ENCODE measurements at places on chromosomes 2 and 18.

GRCh38 chr2:74502720-74503505 lies 3.5 kb upstream of the LBX2 start:
- peak; percentile 64 for DNase-seq

DNA sequence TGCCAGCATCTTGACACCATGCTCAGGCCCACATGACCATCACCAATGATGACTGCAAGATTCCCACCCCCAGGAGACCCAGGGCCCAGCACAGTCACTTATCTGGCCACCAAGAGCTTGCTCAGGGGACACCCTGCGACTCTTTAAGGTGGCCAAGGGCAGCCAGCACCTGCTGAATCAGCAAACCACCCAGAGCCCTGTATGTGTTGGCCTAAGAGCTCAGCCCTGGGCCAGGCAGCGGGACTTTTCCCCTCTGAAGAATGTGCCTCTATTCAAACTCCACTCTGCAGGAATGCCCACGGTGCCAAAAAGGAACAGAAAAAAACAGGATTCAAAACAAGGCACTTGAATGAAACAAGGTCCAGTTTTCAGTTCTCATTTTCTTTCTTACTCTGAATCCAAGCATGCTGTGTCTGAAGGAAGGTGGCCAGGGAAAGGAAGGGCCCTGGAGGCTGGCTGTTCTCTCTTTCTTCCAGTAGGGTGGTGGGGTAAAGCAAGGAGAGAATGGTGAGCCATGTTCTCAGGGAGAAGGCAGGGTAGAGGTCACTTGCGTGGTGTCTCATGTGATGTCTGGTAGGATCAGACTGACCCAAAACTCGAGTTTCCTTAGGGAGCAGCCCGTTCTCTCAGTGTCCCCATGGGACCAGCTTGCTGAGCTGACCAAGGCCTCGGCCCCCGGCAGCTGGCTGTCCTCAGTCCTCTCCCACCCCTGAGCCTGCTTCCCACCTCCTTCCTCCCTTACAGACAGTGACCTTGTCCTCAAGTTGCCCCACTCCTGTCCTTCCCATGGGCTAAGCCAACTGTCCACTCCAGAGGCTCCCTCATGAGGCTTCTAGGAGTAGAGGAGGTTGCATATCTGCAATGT lies 150.0 kb downstream of the RNF152 start:
- DNase-seq: no peak

DNA sequence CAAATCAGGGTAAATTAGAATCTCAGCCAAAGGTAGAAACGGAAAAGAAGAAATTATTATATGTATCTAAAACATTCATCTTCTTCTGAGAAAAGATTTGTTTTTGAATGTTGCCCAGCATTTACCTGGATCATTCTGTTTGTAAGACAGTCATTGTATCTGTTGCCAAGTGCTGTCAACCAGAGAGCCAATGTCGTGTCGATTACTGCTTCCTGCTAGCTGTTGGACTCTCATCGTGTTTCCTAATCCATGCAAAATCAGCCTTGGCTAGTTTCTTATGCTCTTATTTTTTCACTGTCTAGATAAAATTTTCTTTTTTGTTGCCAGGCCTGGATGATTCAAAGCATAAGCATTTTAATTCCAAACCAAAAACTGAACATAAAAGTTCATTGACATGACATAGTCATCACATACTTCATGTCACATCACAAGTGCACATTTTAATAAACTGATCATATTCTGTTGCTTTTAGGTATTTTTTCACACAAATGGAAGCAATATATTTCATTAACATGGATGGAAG lies 202.3 kb downstream of the KCNH7 start:
- DNase-seq: no peak

GRCh38 chr18:50096766-50097435 lies 98.0 kb downstream of the MYO5B start:
- DNase-seq: no peak

DNA sequence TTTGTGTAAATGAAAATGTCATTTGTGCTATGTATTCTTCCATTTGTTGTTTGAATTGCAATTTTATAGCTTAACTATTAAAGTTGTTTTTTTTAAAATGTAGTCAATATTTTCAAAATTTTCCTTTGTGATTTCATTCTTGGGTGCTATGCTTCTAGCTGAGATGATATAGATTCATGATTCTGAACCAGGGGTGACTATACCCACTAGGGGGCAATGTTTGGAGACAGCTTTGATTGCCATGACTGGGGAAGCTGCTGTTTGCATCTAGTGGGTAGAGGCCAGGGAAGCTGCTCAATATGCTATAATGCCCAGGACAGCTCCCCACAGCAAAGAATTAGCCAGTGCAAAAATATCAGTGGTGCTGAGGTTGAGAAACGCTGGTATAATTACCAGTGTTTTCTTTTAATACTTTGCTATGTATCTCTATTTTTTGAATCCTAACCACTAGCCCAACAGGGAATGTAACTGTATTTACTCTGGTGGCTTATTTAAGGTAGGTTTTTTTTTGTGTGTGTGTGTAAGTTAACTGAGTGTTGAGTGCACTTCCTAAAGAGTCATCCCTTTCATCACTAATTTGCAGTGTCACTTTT lies 99.7 kb downstream of the MEP1B start:
- DNase-seq: no peak

DNA sequence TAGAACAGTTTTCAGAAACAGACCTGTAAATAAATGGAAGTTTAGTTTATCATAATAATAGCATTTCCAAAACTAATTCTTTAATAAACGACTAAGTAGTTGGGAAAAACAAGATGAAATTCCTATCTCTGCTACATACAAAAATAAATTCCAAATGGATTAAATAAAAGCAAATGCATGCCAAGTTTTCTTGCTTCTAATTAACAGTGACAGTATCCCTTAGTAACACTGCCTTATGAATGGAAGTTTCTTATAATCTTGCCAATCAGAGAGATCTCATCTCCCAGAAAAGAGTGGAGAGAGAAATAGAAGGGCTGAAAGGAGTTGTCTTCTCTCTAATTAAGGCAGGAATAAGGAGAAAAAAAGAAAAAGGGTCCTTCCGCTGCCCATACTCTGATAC lies 133.9 kb downstream of the GFPT1 start:
- no peak for DNase-seq

DNA sequence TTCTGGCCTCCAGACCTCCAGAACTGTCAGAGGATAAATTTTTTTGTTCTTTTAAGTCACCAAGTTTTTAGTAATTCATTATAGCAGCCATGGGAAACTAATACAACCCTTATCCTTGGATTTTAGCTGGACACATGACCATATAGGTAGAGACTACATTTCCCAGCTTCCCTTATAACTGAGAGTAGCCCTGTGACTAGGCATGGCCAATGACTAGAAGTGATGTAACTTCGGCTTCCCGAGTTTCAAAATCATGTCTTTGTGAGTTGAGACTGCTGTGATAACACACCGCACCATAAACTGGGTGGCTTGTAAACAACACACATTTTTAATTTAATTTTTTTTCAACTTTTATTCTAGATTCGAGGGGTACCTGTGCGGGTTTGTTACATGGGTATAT lies 134.0 kb upstream of the SERTAD2 start:
- no peak for DNase-seq

- no peak for DNase-seq
Observed at GRCh38 chr2:48406116-48406515, 123.8 kb upstream of the STON1 start.

- DNase-seq: no peak
Observed at GRCh38 chr2:44953499-44953883, 12.0 kb downstream of the SIX3 start.

DNA sequence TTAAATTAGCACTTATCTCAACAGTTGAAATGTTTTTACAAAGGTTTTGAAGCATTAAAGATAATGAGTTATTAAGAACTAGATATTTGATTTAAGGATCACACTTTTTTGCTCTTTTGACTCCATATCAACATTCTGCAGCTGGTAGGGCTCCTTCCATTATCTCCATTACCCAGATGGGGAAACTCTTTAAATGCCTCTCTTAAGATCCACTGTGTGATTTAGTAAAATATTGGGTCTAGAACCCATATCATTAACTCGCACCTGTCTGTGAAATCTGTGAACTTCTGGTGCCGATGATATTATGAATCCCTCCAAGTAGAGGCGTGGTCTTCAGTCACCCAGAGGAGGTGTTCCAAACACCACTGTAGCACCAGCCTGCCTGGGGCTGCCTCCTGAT lies 466.2 kb downstream of the TSN start:
- no peak for DNase-seq

DNA sequence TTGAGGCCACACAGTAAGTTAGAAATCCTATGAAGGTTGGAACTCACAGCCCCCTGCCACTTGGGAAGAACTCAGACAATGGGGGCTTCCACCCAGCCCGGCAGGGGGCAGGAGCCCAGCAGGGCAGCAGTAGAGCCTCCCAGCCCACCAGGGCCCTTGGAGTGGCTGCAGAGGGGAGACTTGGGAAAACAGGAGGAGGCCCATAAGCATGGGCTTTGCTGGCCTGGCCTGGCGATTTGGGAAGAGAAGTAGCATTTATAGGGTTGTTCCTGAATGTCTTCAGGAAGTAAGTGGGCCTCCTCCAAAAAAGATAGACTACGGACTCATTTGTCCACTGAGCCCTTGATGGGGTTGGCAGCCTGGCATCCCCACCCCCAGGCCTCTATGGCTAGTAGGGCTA lies 17.4 kb upstream of the FOSL2 start:
- no peak for DNase-seq

DNA sequence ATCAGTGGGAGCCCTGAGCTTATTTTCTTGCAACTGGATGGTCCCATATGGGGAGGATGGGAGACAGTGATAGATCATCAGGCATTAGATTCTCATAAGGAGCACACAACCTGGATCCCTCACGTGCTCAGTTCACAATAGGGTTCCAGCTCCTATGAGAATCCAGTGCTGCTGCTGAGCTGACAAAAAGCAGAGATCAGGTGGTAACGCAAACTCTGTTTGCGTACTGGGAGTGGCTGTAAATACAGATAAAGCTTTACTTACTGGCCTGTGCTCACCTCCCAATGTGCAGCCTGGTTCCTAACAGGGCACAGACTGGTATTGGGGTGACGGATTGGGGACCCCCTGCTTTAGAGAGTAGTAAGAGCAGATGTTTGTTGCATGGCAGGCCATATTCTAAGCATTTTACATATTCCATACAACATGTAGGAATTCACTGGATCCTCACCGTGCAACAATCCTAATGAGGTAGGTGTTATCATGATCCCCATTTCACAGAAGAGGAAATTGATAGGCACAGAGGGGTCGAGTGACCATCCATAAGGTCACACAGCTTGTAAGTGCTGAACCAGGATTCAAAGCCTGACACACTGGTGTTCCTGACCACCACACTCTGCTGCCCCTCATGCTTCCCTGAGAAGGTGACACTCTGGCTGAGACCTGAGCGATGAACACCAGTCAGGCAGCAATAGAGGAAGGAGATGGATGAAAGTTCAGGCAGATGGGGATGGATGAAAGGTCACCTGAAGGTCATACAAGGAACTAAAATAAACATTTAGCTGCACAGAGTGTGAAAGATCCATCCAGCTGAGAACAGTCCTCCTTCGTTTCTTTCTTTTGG lies 15.7 kb upstream of the MAT2A start:
- no peak for DNase-seq

GRCh38 chr18:80175451-80176204 lies 66.6 kb downstream of the ADNP2 start:
- DNase-seq: no peak

DNA sequence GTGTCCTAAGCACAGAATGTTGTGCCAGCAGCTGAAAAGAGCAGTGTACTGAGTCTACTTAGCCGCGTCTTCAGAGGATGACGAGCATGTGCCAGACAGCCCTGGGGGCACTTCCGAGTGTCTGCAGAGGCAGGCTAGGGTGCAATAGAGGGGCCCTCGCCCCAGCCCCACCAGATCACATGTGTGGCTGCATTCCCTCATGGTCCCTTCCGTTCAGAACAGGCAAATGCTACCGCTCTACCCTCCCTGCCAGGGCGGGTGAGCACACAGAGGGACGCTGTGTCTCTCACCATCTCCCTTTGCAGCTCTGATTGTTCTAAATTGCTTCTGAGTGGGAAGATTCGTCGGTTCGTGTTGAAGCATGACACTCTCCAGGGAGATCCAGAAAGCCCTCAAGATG lies 212.2 kb upstream of the RAB12 start:
- DNase-seq: no peak

GRCh38 chr2:6835467-6835866 lies 30.2 kb downstream of the CMPK2 start:
- DNase-seq: no peak

GRCh38 chr18:8771930-8772329 lies 66.6 kb downstream of the MTCL1 start:
- no peak for DNase-seq

GRCh38 chr2:189411860-189412259 lies 29.4 kb upstream of the WDR75 start:
- no peak for DNase-seq

DNA sequence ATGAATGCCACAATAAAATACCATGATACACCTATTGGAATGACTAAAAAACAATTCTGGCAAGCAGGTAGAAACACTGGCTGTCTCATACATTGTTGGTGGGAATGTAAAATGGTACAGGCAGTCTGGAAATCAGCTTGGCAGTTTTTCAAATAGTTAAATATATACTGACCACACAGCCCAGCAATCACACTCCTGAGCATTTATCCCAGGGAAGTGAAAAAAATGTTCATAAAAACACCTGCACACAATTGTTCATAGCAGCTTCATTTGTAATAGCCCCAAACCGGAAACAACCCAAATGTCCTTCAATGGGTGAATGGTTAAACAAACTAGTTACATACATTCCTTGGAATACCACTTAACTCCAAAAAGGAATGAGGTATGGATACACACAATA lies 137.2 kb downstream of the TFCP2L1 start:
- no peak for DNase-seq

GRCh38 chr2:58419983-58420382 lies 178.9 kb upstream of the FANCL start:
- DNase-seq: no peak

DNA sequence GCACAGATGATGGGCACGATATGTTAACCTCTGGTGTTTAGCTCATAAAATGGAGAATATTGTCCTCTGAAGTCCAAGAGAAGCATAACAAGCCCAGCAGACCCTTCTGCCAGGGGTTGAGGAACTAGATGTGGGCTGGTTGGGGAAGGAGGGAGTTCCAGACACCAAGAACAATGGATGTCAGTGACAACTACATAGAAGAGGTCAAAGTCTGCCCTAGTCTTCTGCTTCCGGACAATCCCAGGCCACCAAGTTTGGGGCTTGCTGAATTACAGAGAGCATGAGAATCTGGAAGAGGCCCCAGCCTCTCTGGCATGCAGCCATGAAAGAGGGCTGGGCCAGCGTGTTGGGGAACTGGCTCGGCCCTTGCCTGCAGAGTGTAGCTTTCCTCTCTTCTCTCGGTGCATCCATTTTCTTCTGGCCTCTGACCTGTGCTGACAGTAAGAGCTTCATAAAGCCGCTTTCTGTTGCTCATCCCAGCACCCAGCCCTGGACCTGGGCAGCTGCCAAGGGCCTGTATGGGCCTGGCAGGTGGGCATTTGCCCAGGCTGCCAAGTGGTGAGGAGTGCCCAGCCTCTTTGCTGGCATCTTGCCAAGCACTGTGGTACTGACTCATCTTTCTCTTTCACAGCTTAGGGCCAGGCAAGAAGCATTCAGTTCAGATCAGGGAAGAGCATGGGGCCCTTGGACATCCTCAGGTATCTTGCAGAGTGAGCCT lies 14.6 kb upstream of the LAPTM4A start:
- peak; percentile 92 for DNase-seq

- no peak for DNase-seq
Observed at GRCh38 chr2:20136149-20136548, 84.7 kb upstream of the LAPTM4A start.
